ENCODE measurements at places on chromosomes 1 and 21.

GRCh38 chr1:73205294-73205973 lies 923.1 kb upstream of the NEGR1 start:
- DNase-seq: no peak

GRCh38 chr1:7584157-7584556 lies 186.9 kb upstream of the VAMP3 start:
- no peak for DNase-seq

GRCh38 chr1:8438489-8438888 lies 120.6 kb downstream of the SLC45A1 start:
- no peak for DNase-seq

DNA sequence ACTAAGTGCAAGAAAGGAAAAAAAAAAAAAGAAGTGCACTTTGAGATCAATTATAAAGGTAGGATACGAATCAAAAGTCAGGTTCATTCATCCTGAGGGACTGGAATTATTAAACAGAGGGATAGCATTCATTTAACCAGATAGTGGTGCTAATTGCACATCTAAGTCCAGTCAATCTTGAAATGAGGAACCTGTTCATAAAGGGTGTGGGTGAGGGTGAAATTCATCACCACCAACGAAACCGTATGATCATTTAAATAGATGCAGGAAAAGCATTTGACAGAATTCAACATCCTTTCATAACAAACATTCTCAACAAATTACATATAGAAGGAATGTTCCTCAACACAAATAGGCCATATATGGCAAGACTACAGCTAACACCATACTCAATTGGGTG lies 5.6 kb downstream of the CTSS start:
- no peak for DNase-seq

DNA sequence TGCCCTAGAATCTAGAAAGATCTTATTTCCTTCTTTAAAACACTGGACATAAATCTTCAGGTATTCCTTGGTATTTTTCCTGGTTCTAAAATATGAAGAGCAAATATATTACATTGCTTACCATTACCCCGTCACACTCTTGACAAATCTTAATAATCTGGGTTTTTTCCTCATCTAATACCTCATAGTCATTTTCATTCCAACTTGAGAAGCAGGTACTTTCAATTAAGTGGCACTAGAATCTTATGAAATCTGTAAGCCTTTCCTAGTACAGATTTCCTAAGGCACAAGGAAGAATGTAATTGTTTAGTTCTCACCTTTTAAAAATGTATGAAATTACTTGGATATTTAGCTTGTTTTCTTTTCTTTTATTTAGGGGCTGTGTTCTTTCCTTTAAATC lies 481.5 kb upstream of the ZRANB2 start:
- no peak for DNase-seq

DNA sequence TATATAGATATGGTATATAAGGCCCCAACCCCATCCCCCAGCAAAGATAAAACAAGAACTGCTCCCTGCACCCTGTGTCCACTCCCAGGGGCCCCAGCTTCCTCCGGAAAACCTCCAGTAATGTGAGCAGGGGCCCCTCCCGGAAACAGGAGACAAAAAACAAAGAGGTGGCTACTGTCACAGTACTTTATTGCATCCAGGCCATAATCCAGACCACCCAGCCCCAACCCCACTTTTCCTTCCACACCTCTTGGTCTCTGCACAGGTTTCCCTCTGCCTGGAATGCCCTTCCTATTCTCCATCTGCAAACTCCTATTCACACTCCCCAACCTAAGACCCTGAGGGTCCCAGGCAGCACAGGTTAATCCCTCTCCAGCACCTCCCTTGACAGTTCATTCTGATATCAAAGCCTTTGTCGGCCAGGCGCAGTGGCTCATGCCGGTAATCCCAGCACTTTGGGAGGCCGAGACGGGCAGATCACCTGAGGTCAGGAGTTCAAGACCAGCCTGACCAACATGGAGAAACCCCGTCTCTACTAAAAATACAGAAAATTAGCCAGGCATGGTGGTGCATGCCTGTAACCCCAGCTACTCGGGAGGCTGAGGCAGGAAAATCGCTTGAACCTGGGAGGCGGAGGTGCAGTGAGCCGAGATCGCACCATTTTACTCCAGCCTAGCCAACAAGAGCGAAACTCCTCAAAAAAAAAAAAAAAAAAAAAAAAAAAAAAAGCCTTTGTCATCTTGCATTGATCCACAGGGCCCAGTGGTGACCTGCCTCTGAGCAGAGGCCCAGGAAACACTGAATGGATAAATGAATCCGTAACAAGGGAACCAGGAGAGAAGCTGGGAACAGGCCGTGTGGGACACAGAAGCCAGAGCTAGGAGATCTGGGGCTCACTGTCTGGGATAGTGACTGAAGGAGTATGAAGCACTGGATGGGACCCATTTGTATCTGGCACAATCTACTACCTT lies 2.3 kb upstream of the AUNIP start:
- DNase-seq: no peak

- no peak for DNase-seq
Observed at GRCh38 chr1:178379807-178380206, 117.0 kb downstream of the CLEC20A start.

DNA sequence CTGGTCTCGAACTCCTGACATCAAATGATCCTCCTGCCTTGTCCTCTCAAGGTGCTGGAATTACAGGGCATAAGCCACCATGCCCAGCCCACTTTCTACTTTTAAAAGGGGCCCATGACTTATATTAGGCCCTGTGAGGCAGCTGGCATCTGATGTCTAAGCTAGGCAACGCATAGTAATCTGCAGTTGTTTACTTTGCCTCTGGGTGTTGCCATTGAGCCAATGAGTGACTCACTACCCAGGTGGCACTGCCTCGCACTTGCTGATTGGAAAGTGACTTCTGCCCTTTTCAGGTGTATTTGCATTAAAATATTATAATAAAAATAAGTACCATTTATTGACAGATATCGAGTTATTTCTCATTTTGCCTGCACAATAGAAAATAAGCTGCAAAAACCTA lies 84.9 kb downstream of the KIF14 start:
- DNase-seq: no peak

DNA sequence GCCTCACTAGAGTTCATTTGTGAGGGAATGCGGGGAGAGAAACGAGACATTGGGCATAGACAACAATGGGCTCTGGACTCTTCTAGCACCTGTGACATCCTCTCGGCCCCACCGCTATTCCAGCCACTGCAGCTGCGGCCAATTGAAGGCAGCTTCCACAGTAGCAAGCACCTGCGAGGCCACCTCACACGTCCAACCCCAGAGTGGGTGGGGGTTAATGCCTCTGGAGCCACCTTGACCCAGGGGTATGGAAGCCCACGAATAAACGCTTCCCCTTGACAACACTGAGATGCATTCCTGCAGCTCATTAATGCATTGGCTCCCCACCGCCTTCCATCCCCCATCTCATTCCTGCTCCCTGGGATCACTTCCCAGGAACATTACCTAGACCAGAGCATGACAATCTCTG lies 104.4 kb downstream of the GLIS1 start:
- no peak for DNase-seq

GRCh38 chr1:41799723-41800122 lies 119.0 kb downstream of the HIVEP3 start:
- peak; percentile 51 for DNase-seq

DNA sequence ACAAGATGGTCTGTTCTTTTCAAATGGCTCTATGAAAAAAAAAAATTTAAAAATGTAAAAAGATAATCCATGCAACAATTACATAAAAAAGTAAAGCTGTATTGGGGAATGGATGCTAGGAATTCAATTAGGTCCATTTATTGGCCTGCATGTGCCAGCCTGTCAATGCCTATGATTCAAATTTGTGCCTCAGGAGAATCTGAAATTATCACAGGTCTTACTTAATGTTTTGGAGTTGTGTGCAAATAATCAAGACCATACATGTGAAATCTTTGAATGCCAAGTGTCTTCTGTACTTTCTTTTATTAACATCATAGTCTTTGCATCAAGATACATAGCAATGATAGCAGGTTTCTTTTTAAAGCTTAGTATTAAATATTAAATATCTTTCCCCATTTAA lies 13.5 kb upstream of the KLHL12 start:
- DNase-seq: no peak

GRCh38 chr1:204357551-204358490 lies 1.9 kb downstream of the PLEKHA6 start:
- DNase-seq: no peak

- peak; percentile 76 for DNase-seq
Observed at GRCh38 chr21:38787461-38788274, 18.1 kb upstream of the ETS2 start.

- no peak for DNase-seq
Observed at GRCh38 chr21:42156690-42157605, 62.0 kb upstream of the ABCG1 start.

DNA sequence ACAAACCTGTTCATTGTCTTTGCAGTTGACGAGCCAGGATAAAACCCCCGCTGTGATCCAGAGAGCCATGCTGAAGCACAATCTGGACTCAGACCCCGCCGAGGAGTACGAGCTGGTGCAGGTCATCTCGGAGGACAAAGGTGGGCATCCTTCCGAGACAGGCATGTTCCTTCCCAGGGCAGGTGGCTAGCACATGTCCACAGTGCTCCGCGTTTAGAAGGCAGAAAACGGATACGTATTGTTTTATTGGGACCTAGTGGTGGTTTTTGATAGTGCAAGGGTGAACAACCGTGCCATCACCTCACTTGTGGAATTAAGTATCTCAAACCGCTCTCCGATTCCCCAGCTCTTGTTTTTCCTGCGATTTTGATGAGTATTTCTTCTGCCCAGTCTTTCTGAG lies 115.3 kb downstream of the COLGALT2 start:
- no peak for DNase-seq

DNA sequence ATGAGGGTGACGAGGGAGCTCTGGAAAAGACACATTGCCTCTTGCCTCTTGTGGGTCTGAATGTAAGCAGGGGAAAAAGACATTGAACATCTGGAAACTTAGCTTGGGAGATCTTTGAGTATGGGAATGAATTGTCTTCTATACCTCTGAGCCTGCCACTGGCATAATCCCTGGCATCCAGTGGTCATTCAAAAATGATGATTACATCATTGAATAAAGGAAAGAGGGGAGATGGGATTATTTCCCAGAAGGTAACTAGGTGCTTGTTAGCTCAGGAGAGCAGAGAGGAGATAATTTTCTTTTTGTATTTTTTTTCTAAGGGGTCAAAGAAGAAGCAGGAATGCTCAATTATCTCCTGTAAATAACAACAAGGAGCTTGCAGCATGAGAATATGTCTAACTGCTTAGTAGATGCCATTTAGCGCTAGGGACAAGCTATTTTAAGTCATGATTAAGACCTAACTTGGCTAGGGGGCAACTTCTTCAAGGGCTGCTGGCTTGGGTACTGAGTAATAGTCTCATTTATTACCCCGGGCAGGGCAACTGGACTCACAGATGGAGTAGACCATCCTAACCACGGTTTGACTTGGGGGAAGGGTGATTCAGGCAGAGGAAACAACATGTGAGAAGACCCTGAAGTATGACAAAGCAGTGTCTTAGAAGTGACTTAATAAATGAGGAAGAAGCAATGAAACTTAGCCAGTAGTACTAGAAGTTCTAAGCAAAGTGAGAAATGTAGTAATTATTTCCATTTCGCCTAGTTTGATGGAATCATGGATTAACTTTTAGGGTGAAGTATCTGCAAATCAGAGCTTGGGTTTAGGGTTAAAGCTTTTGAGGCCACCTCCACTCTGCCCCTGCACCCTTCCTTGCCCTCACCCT lies 11.0 kb upstream of the XCL2 start:
- DNase-seq: no peak

DNA sequence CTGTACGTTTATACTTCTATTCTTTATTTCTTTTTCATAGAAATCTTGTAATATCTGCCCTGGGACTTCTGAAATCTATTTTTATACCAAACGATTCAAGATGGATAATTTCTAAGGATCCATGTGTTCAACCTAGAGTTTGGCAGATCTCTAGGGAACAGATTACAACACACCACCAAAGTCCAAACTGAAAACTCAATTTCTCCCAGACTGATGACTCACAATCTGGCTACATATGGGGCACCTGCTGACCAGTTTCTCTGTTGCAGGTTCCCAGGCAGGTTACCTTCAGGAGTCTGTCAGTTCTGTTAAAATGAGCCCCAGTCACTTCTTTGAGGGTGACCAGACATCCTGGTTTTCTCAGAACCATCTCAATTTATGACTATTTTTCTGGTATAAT lies 439.4 kb downstream of the GPATCH2 start:
- no peak for DNase-seq
